ENCODE measurements at places on chromosomes 2 and 18.

- no peak for DNase-seq
Measured at GRCh38 chr2:44691174-44691785, 250.2 kb upstream of the SIX3 start.

- no peak for DNase-seq
Measured at GRCh38 chr2:8388781-8389180, 293.1 kb upstream of the ID2 start.

DNA sequence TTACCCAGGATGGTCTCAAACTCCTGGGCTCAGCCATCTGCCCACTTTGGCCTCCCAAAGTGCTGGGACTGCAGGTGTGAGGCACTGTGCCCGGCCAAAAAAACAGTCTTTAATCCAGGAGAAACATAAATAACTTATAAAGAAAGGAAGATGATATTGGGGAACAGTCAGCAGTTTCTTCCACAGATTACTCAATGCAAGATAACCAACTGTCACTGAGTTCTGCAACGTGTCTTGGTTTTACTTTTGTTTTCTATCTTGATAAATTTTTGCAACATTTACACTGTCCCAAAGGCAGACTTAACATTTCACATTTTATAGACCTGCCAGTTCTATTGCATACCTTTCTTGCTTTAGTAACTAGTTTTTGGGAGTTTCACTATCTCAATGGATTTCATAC, 71.1 kb downstream of the ANKRD44 start:
- DNase-seq = no peak

- no peak for DNase-seq
Measured at GRCh38 chr2:24076849-24077534, 866 bp upstream of the SF3B6 start.

DNA sequence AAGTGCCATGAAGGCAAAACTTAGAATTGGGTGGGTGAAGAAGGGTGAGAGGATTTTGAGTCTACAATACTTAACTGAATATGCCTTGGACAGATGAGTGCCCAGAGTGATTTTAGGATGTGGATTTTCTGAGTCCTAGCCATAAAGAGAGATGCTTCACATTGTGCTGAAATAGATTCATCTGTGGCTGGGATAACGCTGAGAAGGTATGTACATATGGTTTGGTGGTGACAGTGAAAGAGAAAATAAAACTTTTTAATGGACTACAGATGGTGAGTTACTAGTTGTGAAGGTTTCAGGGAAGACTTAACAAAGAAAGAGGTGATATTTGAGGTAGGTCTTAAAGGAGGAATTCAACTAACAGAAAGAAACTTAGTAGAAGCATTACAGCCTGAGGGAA, 265.8 kb downstream of the AKAIN1 start:
- no peak for DNase-seq

DNA sequence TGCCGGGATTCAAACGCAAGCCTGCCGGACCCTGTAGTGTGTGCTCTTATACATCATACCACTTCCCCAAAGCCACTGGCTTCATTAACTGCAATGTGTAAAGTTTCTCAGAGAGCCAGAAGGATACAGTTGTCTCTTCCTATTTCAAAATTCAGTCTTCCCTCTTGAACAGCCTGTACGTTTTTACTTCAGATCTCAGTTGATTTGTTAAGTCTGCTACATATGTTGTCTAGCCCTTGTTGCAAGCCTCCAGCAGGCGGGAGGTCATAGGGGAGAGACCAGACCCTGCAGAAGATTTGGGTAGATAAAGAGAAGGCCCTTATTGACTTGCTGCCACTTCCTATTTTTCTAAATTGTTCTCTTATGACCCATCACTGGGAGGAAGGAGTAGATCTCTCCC, 56.2 kb downstream of the ARHGEF33 start:
- no peak for DNase-seq

All from activated CD4-positive, alpha-beta T cell treated with anti-CD3 and anti-CD28 coated beads, Interleukin-2, amount 50 U/mL, for 48 hours (primary cell).